ENCODE measurements at places on chromosomes 7 and 10.

DNA sequence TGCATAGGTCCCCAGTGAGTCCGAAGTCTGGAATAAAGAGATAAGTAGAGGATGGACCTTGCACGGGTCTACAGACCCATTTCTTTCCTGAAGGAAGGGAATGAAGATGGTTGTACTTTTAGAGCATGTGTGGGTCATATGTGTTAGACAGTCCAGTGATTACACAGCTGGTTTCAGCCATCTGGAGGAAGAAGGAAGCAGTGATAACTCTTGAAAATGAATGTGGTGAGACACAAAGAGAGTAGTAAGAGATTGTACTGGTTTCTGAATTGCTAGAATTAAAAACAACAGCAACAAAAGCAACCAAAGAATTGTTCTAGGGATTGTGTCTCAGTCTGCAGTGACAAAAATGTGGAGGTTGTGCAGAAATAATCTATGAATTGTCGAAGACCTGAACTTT is 258.9 kb downstream of the SUGCT start:
- no peak for DNase-seq

GRCh38 chr10:6278519-6279120 is 75.9 kb downstream of the PFKFB3 start:
- no peak for DNase-seq

DNA sequence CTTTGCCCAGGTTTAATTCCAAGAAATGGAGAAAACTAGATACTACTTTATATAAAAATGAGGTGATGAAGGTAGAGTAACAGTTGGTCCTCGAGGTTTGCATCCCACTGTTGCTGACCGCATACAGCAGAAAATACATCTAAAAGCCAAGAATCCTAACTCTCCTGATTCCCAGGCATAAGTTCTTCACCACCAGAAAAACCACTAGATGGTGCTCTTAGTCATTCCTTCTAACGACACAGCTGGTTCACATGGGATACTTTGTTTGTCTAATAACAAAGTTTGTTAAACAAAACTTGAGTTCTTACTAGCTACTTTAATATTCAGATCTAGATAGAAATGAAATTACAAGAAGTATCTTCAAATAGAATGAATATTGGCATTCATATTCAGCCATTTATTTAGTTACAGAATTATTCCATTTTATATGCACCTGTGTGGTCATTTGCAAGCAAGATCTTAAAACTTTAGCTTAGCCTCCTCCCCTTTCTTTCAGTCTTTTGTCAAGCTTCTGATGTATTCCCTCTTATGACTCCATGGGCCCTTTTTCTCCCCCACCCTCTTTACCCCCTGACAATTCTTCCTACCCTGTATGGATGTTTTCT is 54.1 kb upstream of the CYP26C1 start:
- DNase-seq = peak; percentile 63

GRCh38 chr7:98779800-98780587 is 89.8 kb downstream of the TMEM130 start:
- DNase-seq = no peak

DNA sequence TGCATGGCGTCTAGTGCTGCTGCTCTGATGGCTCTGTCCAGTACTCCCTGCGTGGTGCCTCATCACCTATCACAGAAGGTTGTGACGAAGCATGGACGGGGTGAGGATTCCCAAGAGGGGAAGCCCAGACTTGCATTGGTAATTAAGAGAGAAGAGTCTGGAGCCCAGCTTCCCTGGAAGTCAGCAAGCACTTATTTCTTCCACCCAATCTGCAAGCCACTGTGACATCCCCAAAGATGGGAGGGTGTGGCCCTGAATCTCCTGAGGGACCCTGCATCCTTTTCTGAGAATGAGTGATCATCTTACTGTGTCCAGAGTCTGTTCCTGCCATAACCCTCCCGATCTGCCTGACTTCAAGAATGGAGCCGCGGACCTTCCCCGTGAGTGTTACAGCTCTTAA is 166.7 kb downstream of the PTPN20 start:
- no peak for DNase-seq

GRCh38 chr7:1354661-1355567 is 104.4 kb downstream of the MICALL2 start:
- DNase-seq = no peak

GRCh38 chr10:32981760-32982159 is 23.7 kb upstream of the ITGB1 start:
- DNase-seq = peak; percentile 62

GRCh38 chr7:78967046-78967445 is 486.4 kb downstream of the MAGI2 start:
- DNase-seq = no peak

DNA sequence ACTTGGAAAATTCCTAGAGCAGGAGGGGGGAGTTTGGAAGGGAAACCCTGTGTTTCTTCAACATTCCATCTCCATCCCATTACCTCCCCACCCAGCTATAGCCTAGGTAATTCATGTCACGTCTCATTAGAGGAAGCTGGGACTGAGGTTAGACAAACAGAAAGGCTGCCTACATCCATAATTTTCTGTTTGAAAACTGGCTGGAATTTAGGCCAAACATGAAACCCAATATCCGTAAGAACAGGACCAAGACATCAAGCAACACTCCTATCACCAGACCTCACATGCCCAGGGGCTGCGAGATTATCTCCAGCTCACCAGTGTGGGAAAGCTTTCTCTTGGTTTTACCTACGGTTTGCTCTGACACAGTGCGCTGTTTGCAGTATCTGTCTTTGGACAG is 316.3 kb downstream of the FRMD4A start:
- no peak for DNase-seq

- DNase-seq = no peak
Observed at GRCh38 chr10:21626457-21627161, 92.6 kb downstream of the MLLT10 start.

- DNase-seq = no peak
Observed at GRCh38 chr7:15084368-15084767, 181.8 kb upstream of the DGKB start.

- DNase-seq = no peak
Observed at GRCh38 chr7:80236681-80237080, 102.0 kb downstream of the GNAI1 start.

- DNase-seq = no peak
Observed at GRCh38 chr10:60388709-60389301, 870 bp downstream of the ANK3 start.

DNA sequence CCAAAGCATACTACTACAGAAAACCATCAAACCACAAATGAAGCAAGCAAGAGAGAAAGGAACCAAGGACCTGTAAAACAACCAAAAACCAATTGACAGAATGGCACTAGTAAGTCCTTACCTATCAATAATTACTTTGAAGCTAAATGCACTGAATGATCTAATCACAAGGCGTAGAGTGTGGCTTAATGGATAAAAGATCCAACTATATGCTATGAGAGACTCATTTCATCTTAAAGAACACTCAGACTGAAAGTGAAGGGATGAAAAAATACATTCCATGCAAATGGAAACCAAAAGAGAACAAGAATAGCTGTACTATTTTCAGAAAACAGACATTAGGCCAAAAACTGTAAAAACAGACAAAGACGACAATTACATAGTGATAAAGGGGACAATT is 70.7 kb downstream of the CRPPA start:
- no peak for DNase-seq

- no peak for DNase-seq
Observed at GRCh38 chr7:79520543-79520942, 67.1 kb upstream of the MAGI2 start.

- DNase-seq = no peak
Observed at GRCh38 chr7:108419961-108420908, 36.0 kb downstream of the NRCAM start.

DNA sequence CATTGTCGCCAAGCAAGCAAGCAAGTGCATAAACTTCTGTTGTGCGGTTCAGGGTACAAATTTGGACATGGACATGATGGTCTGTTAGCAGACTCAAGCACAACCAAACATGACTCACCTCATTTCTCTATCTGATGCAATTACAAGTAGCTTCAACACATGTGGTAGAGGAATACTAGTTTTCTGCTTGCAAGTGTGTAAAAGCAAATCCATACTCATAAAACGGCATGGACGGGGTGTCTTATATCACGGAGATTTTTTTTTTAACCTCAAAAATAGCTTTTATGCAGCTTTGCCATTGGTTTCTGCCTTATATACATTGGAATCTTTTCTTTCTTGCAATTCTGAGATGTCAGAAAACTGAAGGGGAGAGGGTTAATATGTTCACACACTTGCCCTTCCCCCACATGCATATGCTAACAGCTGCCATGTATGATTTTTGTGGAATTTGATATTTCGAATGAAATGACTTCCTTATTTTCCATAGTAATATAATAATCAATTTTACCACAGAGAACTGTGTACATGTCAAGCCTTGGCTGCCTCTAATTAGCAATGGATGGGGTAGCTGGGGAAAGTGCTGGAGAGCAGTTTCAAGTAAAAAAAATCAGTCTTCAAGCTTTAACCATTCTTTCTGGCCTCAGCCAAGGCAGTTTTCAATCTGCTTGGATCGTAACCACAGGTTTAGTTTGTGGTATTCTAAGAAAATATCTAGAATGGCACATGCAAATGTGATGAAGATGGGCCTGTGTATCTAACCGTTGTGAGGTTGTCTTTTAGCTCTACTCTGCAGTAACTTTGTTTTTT is 106.0 kb upstream of the PDCD4 start:
- no peak for DNase-seq

DNA sequence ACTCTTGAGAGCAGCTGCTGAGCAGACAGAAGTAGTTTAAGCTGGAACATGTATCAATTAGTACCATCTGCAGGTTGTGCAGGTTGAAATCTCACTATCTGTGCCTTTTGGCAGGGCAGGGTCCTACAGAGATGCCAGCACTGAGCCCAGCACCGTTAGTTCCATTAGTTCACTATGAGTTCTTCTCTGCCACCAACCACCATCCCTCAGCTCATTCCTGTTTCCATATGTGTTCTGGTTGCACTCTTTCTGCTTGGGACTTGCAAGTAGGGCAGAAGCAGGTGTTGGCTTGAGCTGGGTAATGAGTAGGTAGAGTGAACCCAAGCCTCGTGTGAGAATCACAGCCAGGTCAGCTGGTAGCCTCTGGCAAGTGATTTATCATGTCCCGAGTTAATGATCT is 2.8 kb downstream of the SMO start:
- peak; percentile 3 for DNase-seq
